Stimulated activated naive B cell treated with anti-CD40 and anti-IgM and Interleukin-4, amounts not matched to agents 10 μg/mL and 1 μg/mL and 100 μg/mL, for 72 hours (primary cell): ENCODE measurements at places on chromosomes 7 and 10.

DNA sequence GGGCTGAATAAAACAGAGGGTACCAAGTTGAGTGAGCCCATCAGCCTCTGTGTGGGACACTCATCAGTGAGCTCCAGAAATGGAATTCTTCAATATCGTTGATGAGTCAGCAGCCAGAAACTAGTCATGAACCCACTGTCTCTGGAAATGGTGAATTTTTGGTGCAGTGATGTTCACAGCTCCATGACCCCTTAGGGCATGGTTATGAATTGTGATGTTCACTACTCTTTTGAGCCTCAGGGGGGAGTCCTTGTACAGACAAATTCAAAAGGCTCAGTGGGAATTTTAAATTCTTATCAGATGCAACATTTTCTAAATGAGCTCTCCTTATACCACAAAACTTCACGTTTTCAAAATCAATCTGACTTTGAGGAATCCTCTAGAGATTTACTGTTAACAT is 335.7 kb downstream of the PHTF2 start:
- H3K36me3 ChIP-seq, result no peaks in the 10 kb centered on the region
- H3K27ac ChIP-seq, result no peak overlapping the region
- no peaks in the 10 kb centered on the region for H3K4me1 ChIP-seq
- H3K4me3 ChIP-seq, result no peak overlapping the region
- no peak for DNase-seq
- peaks cover 3% of the 10 kb centered on the region for H3K27me3 ChIP-seq

GRCh38 chr10:43259213-43259991 is 7.5 kb downstream of the RASGEF1A start:
- DNase-seq, result no peak
- no peaks in the 10 kb centered on the region for H3K36me3 ChIP-seq
- peaks cover 12% of the 10 kb centered on the region for H3K4me1 ChIP-seq
- no peak overlapping the region for H3K27ac ChIP-seq

DNA sequence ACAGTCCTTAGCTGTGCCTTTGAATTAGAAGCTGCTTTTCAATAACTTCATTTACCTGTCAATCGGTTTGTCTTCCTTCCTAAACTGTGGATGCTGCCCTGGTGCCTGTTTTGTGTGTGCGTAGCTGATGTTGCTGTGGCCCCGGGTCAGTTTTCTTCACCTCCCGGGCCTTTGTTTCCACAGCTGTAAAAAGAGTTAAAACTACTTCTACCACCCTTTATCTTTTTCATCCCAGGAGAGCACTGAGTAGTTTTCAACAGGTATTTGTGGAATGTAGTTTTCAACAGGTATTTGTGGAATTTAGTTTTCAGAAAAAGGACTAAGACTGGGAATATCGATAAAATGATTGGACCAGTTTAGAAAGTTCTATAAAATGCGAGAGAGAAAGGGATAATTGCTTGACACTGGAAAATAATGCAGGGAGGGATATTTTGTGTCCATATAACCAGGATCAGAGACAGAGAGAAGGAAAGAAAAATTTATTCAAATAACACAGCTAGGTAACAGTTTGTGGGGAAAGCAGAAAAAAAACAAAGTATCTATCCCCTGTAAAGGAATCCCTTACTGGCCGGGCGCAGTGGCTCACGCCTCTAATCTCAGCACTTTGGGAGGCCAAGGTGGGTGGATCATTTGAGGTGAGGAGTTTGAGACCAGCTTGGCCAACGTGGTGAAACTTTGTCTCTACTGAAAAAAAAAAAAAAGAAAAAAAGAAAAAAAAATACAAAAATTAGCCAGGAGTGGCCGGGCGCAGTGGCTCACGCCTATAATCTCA is 15.9 kb upstream of the IGF2BP3 start:
- peaks cover 12% of the 10 kb centered on the region for H3K27me3 ChIP-seq
- H3K4me3 ChIP-seq, result no peak overlapping the region
- H3K36me3 ChIP-seq, result no peaks in the 10 kb centered on the region
- DNase-seq, result no peak

DNA sequence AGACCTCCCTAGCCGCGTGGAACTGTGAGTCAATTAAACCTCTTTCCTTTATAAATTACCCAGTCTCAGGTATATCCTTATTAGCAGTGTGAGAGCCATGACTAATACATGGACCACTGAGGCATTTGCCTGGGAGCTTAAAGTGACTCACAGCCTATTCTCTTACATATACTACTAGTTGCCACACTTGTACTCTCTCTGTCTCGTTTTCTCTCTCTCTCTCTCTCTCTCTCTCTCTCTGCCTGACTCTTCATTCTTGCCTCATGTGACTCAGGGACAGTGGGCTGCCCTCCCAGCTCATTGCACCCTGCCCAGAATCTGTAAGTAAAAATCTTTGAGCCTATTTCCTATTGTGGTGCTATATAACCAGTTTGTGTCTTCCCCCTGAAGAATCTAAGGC is 238.5 kb upstream of the MAGI2 start:
- H3K36me3 ChIP-seq, result no peaks in the 10 kb centered on the region
- no peak for DNase-seq
- H3K27me3 ChIP-seq, result no peaks in the 10 kb centered on the region

DNA sequence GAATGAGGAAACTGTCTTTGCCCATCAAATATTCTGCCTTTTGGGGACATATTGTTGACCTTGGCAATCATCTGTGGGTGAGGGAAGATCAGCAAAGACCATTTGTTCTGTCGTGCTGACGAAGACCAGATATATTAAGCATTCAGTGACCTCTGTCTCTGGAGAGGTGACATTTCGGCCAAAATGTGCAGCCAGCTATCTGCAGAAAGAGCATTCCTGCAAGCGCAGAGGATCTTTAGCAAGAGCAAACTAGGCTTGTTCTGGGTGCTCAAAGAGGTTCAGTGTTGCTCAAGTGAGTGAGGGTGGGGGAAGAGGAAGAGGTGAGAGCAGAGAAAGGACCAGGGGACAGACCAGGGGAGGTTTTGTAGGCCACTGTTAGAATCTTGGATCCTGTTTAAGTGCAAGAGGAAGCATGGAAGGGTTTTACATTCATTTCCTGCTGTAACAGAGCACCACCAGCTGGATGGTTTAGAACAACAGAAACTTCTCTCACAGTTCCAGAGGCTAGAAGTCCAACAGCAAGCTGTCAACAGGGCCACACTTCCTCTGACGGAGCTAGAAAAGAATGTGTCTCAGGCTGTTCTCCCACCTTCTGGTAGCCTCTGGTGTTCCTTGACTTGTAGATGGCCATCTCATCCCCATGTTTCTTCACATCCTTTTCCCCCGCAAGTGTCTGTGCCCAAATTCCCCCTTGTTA is 11.2 kb downstream of the C10orf120 start:
- no peak overlapping the region for H3K4me3 ChIP-seq
- no peak overlapping the region for H3K27ac ChIP-seq
- H3K36me3 ChIP-seq, result no peaks in the 10 kb centered on the region
- no peaks in the 10 kb centered on the region for H3K4me1 ChIP-seq
- DNase-seq, result no peak
- H3K27me3 ChIP-seq, result peaks cover 18% of the 10 kb centered on the region

DNA sequence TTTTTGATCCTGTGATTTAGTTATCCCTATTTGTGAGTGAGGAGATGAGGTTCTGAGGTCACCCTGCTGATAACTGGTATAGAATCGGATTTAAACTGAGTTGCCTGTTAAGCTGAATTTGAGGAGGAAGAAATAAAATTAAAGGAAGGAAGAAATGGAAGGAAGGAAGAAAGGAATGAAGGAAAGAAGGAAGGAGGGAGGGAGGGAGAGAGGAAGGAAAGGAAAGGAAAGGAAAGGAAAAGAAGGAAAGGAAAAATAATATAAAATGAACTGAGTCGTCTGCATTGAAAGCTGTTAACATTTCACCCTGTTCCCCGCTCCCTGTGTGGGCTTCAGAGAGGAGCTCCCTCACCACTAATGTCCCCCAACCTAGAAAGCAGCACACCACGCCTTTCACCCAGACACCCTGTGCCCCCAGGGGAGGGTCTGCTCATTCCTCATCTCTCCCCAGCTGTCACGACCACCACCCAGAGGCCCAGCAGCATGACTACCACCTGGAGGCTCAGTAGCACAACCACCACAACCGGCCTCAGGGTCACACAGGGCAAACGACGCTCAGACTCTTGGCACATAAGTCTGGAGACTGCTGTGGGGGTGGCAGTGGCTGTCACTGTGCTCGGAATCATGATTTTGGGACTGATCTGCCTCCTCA is 16.3 kb downstream of the PILRA start:
- no peak for DNase-seq
- H3K4me3 ChIP-seq, result no peak overlapping the region
- H3K4me1 ChIP-seq, result peaks cover 33% of the 10 kb centered on the region
- H3K36me3 ChIP-seq, result peaks cover 1% of the 10 kb centered on the region
- H3K27me3 ChIP-seq, result no peaks in the 10 kb centered on the region

DNA sequence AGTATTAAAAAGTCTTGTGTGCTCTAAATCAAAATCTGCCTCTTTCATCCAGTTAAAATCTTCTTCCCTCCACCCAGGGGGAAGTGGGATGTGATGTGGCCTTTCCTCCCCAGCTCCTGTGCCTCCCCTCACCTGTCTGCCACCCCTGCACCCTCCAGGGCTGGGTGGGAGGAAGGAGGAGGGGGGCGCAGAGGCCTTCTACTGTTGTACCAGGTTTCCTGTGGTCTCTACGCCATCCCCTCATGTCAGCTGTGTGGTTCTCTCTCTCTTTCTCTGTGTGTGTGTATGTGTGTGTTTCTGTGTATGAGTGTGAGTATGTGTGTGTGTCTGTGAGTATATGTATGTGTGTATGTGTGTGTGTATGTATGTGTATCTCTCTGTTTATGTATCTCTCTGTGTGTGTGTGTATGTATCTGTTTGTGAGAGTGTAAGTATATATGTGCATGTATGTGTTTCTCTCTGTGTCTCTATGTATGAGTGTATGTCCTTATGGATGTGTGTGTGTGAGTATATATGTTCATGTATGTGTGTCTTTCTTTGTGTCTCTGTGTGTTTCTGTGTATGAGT is 45.5 kb upstream of the C10orf71 start:
- peaks cover 1% of the 10 kb centered on the region for H3K27me3 ChIP-seq
- H3K36me3 ChIP-seq, result no peaks in the 10 kb centered on the region
- H3K27ac ChIP-seq, result no peak overlapping the region
- peaks cover 6% of the 10 kb centered on the region for H3K4me1 ChIP-seq
- H3K4me3 ChIP-seq, result no peak overlapping the region

DNA sequence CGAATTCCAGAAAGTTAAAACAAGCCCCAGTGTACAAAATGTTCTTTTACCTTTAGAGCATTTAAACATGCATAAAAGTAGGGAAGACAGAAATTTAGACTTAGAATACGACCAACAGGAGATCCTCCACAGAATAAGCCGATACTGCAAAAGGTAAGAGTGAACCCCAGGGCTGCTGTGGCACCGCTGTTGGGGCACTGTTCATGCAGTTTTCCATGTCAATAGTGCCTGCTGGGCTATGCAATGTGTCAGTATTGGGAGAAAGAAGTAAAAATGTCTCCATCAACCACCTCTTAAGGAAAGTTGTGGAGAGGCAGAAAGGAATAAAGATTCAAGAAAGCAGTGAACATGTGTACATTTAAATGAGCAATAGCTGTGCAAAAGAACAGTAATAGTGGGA is 326.5 kb upstream of the SEMA3C start:
- no peak overlapping the region for H3K4me3 ChIP-seq
- H3K36me3 ChIP-seq, result no peaks in the 10 kb centered on the region
- no peak overlapping the region for H3K27ac ChIP-seq
- no peak for DNase-seq
- H3K4me1 ChIP-seq, result no peaks in the 10 kb centered on the region

- H3K4me1 ChIP-seq, result no peaks in the 10 kb centered on the region
- no peaks in the 10 kb centered on the region for H3K27me3 ChIP-seq
- no peak overlapping the region for H3K4me3 ChIP-seq
- no peak overlapping the region for H3K27ac ChIP-seq
- H3K36me3 ChIP-seq, result peaks cover 13% of the 10 kb centered on the region
These were observed 491.6 kb upstream of the GALNT17 start for GRCh38 chr7:70640266-70640833.

GRCh38 chr7:107049971-107050532 is 5.5 kb downstream of the PRKAR2B start:
- DNase-seq, result no peak
- H3K4me3 ChIP-seq, result no peak overlapping the region
- H3K36me3 ChIP-seq, result no peaks in the 10 kb centered on the region
- peaks cover 34% of the 10 kb centered on the region for H3K27me3 ChIP-seq
- H3K27ac ChIP-seq, result no peak overlapping the region
- peaks cover 18% of the 10 kb centered on the region for H3K4me1 ChIP-seq

- H3K36me3 ChIP-seq, result no peaks in the 10 kb centered on the region
- no peak overlapping the region for H3K27ac ChIP-seq
- H3K4me1 ChIP-seq, result no peaks in the 10 kb centered on the region
- no peak for DNase-seq
- no peak overlapping the region for H3K4me3 ChIP-seq
- H3K27me3 ChIP-seq, result peaks cover 29% of the 10 kb centered on the region
These were observed 26.8 kb upstream of the SORCS3 start for GRCh38 chr10:104614245-104614831.

DNA sequence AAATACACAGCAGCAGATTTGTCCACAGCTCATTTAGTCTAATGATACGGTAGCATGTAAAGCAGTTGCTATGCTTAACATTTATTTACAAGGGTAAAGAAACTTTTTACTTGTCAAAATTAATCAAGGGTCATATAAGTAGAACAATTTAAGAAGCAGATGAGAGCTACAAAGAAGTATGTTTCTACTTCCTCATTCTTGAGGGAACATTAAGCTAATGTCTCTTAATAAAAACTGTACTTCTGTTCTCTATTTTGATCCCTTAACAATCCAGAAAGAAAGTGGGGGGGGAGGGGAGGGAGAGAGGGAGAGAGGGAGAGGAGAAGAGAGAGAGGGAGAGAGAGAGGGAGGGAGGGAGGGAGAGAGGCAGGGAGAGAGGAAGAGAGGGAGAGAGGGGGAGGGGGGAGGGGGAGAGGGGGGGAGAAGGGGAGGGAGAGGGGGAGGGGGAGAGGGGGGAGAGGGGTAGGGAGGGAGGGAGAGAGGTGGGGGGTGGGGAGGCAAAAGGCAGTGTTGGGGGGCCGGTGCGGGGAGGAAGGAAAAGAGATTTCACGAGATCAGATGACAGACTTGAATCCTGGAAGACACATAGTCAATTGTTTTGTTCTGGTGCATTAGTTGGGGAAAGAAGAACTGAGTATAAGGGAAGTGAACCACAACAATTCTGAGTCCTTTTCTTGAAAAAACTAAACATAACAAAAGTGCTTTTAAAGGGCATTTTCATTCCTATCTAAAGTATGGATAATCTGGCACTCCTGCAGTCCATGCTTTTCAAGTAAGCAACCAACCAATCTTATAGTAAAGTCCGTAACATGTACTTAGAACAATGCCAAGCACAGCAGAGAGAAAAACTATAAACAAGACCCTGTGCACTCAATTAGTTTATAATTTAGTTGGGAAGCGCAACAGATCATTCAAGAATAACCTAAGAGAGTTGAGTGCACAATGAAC is 128.0 kb downstream of the USP6NL start:
- H3K4me1 ChIP-seq, result peaks cover 40% of the 10 kb centered on the region
- H3K27me3 ChIP-seq, result no peaks in the 10 kb centered on the region
- H3K36me3 ChIP-seq, result peaks cover 28% of the 10 kb centered on the region
- DNase-seq, result no peak
- H3K27ac ChIP-seq, result peak overlapping the region; percentile 59

- no peak overlapping the region for H3K27ac ChIP-seq
- no peak for DNase-seq
- peaks cover 31% of the 10 kb centered on the region for H3K36me3 ChIP-seq
- no peak overlapping the region for H3K4me3 ChIP-seq
These were observed 25.5 kb downstream of the ZNF713 start for GRCh38 chr7:55912748-55913158.
